Endodermal cell (in vitro differentiated cells): ENCODE measurements at places on chromosomes 6 and 20. TPM values are rescaled to one million over a fixed set of nuclear protein-coding genes. Genes with fewer than 3 reads are reported as not detected.

DNA sequence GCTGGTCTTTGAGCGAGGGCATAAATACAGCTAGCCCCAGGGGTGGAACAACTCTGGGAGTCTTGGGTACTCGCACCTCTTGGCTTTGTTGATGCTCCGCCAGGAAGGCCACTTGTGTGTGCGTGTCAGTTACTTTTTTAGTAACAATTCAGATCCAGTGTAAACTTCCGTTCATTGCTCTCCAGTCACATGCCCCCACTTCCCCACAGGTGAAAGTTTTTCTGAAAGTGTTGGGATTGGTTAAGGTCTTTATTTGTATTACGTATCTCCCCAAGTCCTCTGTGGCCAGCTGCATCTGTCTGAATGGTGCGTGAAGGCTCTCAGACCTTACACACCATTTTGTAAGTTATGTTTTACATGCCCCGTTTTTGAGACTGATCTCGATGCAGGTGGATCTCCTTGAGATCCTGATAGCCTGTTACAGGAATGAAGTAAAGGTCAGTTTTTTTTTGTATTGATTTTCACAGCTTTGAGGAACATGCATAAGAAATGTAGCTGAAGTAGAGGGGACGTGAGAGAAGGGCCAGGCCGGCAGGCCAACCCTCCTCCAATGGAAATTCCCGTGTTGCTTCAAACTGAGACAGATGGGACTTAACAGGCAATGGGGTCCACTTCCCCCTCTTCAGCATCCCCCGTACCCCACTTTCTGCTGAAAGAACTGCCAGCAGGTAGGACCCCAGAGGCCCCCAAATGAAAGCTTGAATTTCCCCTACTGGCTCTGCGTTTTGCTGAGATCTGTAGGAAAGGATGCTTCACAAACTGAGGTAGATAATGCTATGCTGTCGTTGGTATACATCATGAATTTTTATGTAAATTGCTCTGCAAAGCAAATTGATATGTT lies 19.2 kb downstream of the IRF4 start:
- H3K4me1 ChIP-seq: no peaks in the 10 kb centered on the region
- no peak overlapping the region for H3K27ac ChIP-seq
- H3K36me3 ChIP-seq: no peaks in the 10 kb centered on the region
- no peak for DNase-seq
- no peaks in the 10 kb centered on the region for H3K27me3 ChIP-seq

Gene PXDC1
- total RNA-seq: 4.6 to 5.1 TPM (median 5.0 TPM) in 3 replicates

Gene PBX2
- 263 to 281 TPM (median 269 TPM) in 3 replicates for total RNA-seq

Gene RFX6
- total RNA-seq: 0.20 and 0.22 TPM in 2 replicates

GRCh38 chr6:169131390-169131789 lies 122.3 kb downstream of the THBS2 start:
- DNase-seq: no peak
- H3K27ac ChIP-seq: no peak overlapping the region
- no peaks in the 10 kb centered on the region for H3K27me3 ChIP-seq
- H3K4me1 ChIP-seq: no peaks in the 10 kb centered on the region

- DNase-seq: no peak
- no peak overlapping the region for H3K27ac ChIP-seq
- H3K27me3 ChIP-seq: no peaks in the 10 kb centered on the region
- no peaks in the 10 kb centered on the region for H3K36me3 ChIP-seq
- H3K4me3 ChIP-seq: no peak overlapping the region
- H3K4me1 ChIP-seq: no peaks in the 10 kb centered on the region
These were observed 91.0 kb downstream of the KCNQ5 start for GRCh38 chr6:72712910-72713309.

DNA sequence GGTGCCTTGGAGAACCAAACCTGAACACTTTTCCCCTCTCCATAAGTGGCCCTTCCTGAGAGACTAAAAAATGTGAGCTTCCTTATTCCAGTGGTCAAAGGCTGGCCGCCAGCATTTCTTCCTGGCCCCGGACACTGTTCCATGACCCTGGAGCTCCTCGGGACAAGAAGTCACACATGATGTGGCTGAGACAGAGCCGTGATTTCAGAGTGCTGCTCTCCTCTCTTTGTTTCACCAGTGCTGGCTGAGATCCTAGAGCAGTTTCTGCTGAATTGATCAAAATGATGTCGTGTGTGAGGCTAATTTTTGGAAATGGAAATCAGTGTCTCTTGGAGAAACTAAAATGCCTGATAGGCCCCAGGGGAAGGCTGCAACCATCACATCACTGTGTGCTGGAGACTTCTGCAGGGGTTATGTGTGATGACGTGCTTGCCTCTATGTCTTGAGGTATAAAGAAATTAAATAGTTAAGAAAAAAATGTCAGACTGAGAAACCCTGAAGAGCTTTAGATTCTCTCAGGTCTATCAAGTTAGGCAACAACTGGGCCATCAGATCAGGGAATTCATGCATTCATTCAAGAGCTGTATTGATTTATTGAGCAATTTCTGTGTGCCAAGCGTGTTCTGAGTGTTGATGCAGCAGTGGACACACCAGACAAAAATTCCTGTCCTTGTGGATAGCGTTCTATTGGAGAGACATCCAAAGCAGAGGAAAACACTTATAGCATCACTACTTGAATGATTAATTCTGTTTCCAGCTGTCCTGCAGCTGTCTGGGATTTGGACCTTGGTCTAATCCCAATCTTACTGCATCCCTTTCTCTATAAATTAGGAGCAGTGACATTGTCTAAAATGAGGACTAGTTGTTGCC lies 72.7 kb upstream of the CCN6 start:
- H3K27me3 ChIP-seq: peaks cover 3% of the 10 kb centered on the region
- H3K27ac ChIP-seq: no peak overlapping the region
- no peaks in the 10 kb centered on the region for H3K36me3 ChIP-seq
- H3K4me3 ChIP-seq: no peak overlapping the region

GRCh38 chr6:2982426-2983117 lies 11.2 kb upstream of the SERPINB6 start:
- H3K4me3 ChIP-seq: no peak overlapping the region
- no peaks in the 10 kb centered on the region for H3K27me3 ChIP-seq
- peaks cover 32% of the 10 kb centered on the region for H3K4me1 ChIP-seq
- H3K36me3 ChIP-seq: no peaks in the 10 kb centered on the region
- DNase-seq: peak; percentile 43

- H3K27me3 ChIP-seq: no peaks in the 10 kb centered on the region
- H3K4me1 ChIP-seq: no peaks in the 10 kb centered on the region
- H3K4me3 ChIP-seq: no peak overlapping the region
- no peak for DNase-seq
- H3K27ac ChIP-seq: no peak overlapping the region
These were observed 3.0 kb downstream of the FNDC11 start for GRCh38 chr20:63556873-63557478.

- H3K4me3 ChIP-seq: no peak overlapping the region
- H3K27ac ChIP-seq: no peak overlapping the region
- no peaks in the 10 kb centered on the region for H3K4me1 ChIP-seq
- no peaks in the 10 kb centered on the region for H3K27me3 ChIP-seq
These were observed 118.7 kb downstream of the ATG5 start for GRCh38 chr6:106206905-106207304.

GRCh38 chr6:22072949-22073348 lies 223.9 kb downstream of the PRL start:
- no peak overlapping the region for H3K4me3 ChIP-seq
- H3K4me1 ChIP-seq: no peaks in the 10 kb centered on the region
- peaks cover 57% of the 10 kb centered on the region for H3K36me3 ChIP-seq

DNA sequence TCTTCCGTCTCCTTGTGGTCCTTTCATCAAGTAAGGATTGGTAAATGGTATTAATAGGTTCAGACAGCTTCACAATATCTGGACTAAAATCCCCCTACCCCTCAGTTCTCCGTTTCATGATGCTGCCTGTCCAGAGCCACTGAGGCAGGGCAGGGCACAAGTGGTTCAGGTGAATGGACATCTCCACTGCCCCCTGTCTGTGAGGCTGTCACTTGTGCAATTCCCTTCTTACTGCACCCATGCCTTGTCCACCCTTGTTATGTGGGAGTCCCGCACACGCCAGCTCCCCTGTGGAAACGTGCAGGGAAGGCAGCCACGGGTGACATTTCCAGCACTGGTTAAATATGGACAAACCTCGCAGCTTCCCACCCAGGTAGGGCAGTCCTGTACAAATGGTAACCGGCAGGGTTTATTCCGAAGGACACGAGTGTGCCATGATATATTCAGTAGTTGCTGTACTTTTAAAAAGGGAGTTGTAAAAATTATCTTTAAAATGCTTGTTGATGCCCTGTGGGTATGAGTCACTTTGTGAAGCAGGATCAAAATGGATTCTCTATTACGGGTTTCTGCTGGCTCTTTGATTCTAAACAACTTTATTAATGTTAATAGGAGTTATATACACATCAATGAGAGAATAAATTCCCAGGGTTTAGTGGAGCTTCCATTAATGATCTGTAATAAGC lies 73.5 kb downstream of the FYN start:
- H3K4me1 ChIP-seq: peaks cover 2% of the 10 kb centered on the region
- DNase-seq: no peak
- H3K36me3 ChIP-seq: no peaks in the 10 kb centered on the region
- no peak overlapping the region for H3K4me3 ChIP-seq

Gene TCP11
- total RNA-seq: not detected in 2 replicates

- H3K36me3 ChIP-seq: peaks cover 72% of the 10 kb centered on the region
- peak; percentile 98 for DNase-seq
- peak within 1 kb of the TSS; percentile 98 for H3K27ac ChIP-seq
These were observed at the start of gene ACAT2 for GRCh38 chr6:159761873-159762680. Gene ACAT2, plus strand, starts transcription at chr6:159762045. Its CDS starts 43 bp downstream, at chr6:159762088.

DNA sequence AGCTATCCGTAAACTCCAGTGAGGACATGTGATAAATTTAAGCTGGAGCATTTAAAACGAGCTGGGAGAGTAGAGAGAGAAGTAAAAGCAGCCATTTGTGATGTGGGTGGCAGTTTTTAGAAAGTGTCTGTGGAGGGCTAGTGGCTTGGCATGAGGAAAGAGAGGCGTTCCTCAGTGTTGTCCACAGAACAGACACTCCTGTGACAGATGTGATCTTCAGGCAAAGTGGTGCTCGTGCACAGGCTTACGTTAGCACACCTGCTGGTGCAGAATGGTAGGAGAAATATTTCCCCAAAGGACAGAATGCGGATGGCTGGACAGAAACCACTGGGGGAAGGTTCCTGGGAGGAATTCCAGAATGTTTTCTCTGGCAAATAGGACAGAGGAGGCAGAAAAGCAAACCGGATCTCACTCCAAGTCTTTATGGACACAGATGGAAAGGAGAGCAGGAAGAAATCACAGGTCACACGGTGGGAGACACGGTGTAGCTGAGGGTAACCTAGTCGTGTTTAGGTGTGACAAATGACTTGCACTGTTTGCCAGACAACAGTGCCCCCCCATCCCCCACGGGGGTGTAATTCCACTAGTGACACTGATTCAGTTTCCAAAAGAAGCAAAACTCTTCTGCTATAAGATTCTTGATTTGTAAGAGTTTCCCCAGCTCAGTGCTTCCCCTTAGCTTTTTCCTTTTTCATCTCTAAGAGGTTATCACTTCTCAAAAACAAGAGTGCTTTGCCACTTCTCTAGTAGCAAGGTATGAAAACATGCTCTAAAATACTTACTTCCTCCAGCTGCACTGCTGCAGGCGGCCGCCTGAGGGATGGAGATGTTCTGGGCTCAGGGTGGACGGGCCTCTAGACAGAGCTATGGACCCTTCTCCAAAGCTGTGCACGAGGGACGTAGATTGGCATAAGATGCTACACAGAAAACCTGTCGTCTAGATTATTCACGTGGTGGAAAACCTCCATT lies 293.2 kb downstream of the QKI start:
- H3K27me3 ChIP-seq: no peaks in the 10 kb centered on the region
- H3K36me3 ChIP-seq: no peaks in the 10 kb centered on the region

Gene C2
- total RNA-seq: 0.29 and 0.34 TPM in 2 replicates

Gene PLCB1
- 14.9 to 16.6 TPM (median 15.3 TPM) in 3 replicates for total RNA-seq

- no peak overlapping the region for H3K4me3 ChIP-seq
- no peaks in the 10 kb centered on the region for H3K4me1 ChIP-seq
These were observed 321.8 kb upstream of the HSF2 start for GRCh38 chr6:122077603-122078002.

DNA sequence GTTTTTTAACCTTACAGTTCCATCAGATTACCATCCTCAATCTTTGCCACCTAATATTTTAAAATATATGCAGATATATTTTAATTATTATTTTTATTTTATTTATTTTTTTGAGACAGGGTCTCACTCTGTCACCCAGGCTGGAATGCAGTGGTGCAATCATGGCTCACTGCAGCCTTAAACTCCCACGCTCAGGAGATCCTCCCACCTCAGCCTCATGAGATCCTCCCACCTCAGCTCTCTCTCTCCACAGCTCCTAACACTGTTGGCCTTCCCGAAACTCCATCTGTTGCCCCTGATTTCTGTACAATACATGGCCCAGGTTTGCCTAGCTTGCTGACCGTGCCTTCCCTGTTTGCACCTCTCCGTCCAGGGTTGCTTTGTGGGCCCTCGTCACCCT lies 4.4 kb upstream of the TAB2 start:
- no peaks in the 10 kb centered on the region for H3K4me1 ChIP-seq
- DNase-seq: no peak
- H3K36me3 ChIP-seq: no peaks in the 10 kb centered on the region

DNA sequence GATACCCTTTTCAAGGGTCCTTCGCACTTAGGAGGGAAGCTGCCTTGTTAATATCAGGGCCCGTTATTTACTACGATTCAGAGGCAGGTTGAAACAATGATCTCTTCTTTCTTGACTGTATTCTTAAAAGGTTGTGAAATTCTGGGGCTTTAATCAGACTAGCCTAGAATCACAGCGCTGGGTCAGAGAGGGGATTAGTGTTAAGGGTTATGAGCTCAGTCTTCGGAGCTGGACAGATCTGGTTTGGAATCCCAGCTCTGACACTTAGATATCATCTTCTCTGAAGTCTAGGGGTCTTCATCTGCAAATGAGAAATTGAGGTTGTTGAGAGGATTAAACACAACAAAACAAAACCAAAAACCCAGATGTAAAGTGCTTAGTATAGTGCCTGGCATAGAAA lies 77.4 kb downstream of the CD83 start:
- H3K4me1 ChIP-seq: peaks cover 4% of the 10 kb centered on the region
- DNase-seq: no peak
- H3K36me3 ChIP-seq: no peaks in the 10 kb centered on the region
- H3K27ac ChIP-seq: no peak overlapping the region
- no peak overlapping the region for H3K4me3 ChIP-seq

GRCh38 chr6:12233693-12234571 lies 56.2 kb upstream of the EDN1 start:
- H3K27me3 ChIP-seq: no peaks in the 10 kb centered on the region
- H3K36me3 ChIP-seq: no peaks in the 10 kb centered on the region
- H3K27ac ChIP-seq: no peak overlapping the region
- H3K4me3 ChIP-seq: no peak overlapping the region

DNA sequence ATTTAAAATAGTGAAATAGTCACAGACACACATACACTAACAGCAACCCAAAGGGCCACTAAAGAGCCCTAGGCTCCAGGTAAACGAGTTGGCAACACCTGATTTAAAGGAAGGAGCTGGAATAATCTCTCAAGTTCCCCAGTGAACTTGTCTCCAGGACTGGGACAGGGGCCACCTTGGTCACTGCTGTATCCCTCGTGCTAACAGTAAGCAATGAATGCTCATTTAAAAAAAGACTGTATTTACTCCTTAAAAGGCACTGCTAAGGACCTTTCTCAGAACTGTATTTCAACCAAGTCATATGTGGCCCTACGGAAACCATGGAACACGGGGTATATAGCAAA lies 1.3 kb downstream of the DIDO1 start:
- H3K36me3 ChIP-seq: peaks cover 4% of the 10 kb centered on the region
- peak overlapping the region; percentile 97 for H3K4me3 ChIP-seq
- peaks cover 9% of the 10 kb centered on the region for H3K4me1 ChIP-seq
- H3K27me3 ChIP-seq: no peaks in the 10 kb centered on the region
- no peak for DNase-seq

Gene DYNLRB1
- total RNA-seq: 159 to 194 TPM (median 176 TPM) in 3 replicates

- H3K27ac ChIP-seq: peak overlapping the region; percentile 86
- no peaks in the 10 kb centered on the region for H3K27me3 ChIP-seq
- no peaks in the 10 kb centered on the region for H3K36me3 ChIP-seq
- H3K4me1 ChIP-seq: peaks cover 4% of the 10 kb centered on the region
These were observed 116.7 kb upstream of the NRSN1 start for GRCh38 chr6:24009319-24009718.
